Right lobe of liver (tissue), 6 donors: ENCODE measurements at places on chromosomes 16 and 17. TPM values are rescaled to one million over a fixed set of nuclear protein-coding genes. Genes with fewer than 3 reads are reported as not detected.

The PTRH2 gene
- 13.9 TPM for total RNA-seq

The HOXB9 gene
- not detected for total RNA-seq

The EVPLL gene
- total RNA-seq = 1.2 TPM

The DHRS7C gene
- total RNA-seq = not detected

The TBC1D3C gene
- not detected for total RNA-seq

The CHD9 gene
- total RNA-seq = 19.8 TPM

The CA10 gene
- not detected for total RNA-seq

The LITAFD gene
- not detected for total RNA-seq

The CPNE7 gene
- total RNA-seq = 1.1 TPM

The NKD1 gene
- total RNA-seq = 2.3 TPM

The DLX4 gene
- total RNA-seq = not detected

The POLR3K gene
- total RNA-seq = 5.3 TPM

The KRT39 gene
- not detected for total RNA-seq

- no peak for DNase-seq
Observed at GRCh38 chr16:31077592-31078396, 3.6 kb downstream of the ZNF646 start.

- no peak for DNase-seq
Observed at GRCh38 chr16:49610983-49611382, 237.4 kb downstream of the C16orf78 start.

DNA sequence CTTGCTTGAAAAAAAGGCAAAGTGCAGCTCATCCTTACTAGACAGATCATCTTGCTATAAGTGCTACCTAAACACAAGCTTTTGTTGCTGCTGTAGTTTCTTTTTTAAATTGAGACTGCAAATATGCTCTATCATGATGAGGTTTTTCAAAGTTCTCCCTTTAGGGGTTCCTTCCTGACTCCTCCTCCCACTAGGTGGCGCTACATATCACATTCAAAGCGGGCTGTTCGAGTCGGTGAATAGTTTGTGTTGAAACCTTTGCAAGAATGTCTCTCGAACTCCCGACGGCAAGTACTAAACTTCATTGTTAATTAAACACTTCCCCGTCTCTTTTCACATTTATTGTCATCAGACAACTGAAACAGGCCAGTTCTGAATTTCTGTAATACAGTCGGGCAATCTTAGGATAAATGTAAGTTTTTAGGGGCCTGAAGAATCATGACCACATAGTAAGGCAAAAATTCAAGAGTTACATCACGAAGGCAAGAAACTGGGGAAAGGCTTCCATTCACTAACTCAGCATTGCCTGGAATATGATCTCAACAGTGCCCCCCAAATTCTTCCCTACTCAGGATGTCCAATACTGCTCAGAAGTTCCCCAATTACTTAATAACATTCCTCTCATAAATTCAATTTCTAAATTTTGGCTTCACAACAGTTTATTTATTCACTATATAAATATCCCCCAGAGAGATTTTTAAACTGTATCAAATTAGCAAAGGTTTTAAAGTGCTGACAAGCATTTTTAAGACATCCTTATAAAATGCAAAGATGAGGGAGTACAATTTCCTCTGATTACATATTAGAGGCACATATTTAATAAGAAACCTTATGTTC, 6.7 kb downstream of the HS3ST3A1 start:
- peak; percentile 85 for DNase-seq

DNA sequence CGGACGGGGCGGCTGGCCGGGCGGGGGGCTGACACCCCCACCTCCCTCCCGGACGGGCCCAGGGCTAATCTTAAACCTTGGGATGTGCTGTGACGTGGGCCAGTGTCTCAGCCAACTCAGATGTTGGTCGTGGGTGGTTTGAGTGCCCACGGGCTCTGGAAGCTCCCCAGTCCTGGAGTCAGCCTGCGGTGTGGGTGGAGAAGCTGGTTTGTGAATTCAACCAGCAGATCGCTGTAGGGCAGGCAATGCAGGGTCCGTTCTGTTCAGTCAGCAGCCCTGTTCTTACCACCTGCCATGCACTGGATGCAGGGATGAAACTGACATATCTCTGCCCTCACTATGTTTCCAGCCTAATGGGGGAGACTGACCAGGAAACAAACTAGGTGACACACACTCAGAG, 8.0 kb upstream of the ZNF500 start:
- DNase-seq = no peak

DNA sequence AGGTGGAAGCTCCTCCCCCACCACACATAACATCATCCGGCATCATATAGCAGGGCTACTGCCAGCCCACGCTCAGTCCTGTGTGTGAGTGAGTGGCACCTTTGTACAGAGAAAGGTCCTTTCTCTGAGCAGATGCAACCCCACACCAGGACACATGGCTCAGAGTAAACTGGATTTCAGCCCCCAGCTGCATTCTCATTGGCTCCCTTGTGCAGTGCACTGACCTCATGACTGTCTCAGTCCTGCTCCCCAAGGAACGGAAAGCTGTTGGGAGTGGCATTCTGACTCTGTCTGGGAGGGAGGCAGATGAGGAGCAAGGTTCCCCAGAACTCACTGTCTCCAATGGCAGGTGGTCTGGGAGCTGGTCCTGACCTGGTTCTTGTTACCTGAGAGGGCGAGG, 244.1 kb downstream of the PHKB start:
- DNase-seq = no peak

DNA sequence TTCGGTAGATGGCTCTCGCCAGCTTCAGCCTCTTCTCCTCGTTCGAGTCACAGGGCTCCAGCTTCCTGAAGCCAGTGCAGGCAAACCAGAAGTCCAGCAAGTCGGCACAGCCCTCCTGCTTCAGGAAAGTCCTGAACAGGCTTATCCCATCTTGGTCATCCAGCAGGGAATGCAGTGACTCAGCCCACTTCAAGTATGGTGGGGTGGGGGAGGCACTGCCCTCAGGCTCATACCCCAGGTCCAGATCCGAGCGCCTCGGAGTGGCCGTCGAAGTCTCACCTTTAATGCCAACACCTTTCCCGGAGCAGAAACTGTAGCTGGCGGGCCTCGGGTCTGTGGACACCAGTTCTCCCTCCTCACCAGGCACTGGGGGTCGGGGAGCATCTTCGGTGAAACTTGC, 5.9 kb downstream of the AXIN1 start:
- no peak for DNase-seq

GRCh38 chr16:29808219-29808900, 2.0 kb downstream of the MAZ start:
- DNase-seq = peak; percentile 49

GRCh38 chr17:2782055-2782454, 14.2 kb upstream of the RAP1GAP2 start:
- no peak for DNase-seq

DNA sequence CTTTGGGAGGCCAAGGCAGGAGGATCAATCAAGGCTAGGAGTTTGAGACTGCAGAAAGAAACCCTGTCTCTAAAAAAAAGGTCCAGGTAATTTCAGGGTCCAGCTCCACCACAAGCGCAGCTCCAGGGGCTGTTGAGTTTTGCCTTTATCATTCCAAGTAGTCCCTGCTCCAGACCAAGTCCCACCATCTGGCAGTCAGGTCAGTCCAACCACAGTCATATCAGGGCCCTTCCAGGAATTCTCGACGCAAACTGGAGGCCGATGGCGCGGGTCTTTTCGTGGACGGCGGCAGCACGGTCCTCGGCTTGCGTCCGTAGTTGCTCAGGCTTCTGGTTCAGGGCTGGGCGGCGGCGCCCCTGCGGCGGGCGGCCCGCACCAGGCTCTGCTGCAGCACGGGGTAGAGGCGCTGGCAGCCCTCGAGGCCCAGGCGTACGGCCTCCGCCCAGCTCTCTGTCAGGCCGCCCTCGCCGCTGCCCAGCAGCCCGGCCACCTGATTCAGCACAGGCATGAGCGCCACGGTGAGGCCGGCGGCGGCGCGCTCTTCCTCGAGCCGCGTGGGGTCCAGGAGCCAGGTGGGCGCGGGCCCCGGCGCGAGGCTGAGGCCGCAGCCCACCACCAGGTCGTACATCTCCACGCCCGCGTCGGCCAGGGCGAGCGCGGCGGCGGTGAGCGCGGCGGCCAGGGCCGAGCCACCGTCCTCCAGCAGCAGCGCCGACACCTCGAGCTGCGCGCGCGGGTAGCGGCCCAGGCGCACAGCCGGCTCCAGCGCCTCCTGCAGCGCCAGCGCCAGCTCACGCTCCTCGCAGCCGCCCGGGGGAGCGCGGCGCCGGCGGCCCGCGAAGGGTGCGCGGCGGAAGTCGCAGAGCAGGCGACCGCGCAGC, 752 bp downstream of the EXOSC6 start:
- DNase-seq = peak; percentile 82

- no peak for DNase-seq
Observed at GRCh38 chr17:45814622-45815606, 29.8 kb upstream of the SPPL2C start.

GRCh38 chr17:77666462-77666861, 292.0 kb upstream of the TNRC6C start:
- DNase-seq = no peak

- DNase-seq = peak; percentile 24
Observed at GRCh38 chr17:62870552-62870971, 62.4 kb upstream of the MARCHF10 start.

- DNase-seq = peak; percentile 92
Observed at GRCh38 chr16:582614-583331, 7.1 kb upstream of the RAB40C start.

DNA sequence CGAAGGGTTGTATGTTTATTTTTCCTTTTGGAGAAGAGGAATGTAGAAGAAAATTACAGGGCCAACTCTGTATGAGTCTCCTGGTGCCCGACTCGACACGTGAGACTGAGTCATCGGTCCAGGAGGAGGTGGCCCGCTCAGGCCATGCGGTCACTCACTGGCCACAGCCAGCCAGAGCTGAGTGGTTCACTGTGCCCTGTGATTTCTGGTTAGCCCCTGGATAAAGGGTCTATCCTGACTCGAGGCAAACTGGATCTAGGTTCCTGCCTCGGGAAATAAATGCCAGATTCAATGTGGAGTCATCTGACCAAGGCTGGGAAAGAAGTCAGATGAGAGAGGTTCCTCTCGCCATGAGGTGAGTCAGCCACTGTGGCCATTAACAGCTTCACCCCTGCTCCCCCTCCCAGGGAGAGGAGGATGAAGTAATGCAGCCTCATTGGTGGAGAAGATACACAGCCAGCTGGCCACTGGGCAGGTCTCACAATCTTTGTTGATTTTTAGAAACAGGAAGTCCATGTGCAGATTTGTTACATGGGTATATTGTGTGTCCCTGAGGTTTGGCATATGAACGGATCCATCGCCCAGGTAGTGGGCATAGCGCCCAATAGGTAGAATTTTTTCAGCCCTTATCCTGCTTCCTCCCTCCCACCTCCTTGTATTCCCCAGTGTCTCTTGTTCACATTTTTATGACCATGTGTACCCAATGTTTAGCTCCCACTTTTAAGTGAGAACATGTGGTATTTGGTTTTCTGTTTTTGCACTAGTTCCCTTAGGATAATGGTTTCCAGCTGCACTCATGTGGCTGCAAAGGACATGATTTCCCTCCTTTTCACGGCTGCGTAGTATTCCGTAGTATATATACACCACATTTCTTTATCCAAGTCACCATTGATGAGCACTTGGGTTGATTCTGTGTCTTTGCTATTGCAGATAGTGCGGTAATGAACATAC, 21.7 kb upstream of the USP36 start:
- DNase-seq = no peak

DNA sequence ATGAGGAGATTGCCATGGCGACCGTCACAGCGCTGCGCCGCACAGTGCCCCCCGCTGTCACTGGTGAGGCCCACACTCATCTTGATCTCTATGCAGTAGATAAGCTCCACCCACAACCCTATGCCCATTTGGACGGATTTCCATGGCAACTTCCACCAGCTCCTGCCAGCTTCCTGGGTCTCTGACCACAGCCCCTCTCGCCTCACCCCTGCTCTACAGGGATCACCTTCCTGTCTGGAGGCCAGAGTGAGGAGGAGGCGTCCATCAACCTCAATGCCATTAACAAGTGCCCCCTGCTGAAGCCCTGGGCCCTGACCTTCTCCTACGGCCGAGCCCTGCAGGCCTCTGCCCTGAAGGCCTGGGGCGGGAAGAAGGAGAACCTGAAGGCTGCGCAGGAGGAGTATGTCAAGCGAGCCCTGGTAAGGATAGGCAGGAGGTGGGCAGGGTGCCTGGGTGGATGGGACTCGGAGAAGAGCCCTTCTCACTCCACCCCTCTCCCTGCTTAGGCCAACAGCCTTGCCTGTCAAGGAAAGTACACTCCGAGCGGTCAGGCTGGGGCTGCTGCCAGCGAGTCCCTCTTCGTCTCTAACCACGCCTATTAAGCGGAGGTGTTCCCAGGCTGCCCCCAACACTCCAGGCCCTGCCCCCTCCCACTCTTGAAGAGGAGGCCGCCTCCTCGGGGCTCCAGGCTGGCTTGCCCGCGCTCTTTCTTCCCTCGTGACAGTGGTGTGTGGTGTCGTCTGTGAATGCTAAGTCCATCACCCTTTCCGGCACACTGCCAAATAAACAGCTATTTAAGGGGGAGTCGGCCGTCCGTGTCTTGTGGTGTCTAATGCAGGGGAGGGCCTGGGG, 4.3 kb downstream of the ALDOA start:
- no peak for DNase-seq

GRCh38 chr17:45098869-45099616, 33.3 kb downstream of the PLCD3 start:
- peak; percentile 87 for DNase-seq

- no peak for DNase-seq
Observed at GRCh38 chr17:71378741-71379140, 742.1 kb upstream of the SOX9 start.

DNA sequence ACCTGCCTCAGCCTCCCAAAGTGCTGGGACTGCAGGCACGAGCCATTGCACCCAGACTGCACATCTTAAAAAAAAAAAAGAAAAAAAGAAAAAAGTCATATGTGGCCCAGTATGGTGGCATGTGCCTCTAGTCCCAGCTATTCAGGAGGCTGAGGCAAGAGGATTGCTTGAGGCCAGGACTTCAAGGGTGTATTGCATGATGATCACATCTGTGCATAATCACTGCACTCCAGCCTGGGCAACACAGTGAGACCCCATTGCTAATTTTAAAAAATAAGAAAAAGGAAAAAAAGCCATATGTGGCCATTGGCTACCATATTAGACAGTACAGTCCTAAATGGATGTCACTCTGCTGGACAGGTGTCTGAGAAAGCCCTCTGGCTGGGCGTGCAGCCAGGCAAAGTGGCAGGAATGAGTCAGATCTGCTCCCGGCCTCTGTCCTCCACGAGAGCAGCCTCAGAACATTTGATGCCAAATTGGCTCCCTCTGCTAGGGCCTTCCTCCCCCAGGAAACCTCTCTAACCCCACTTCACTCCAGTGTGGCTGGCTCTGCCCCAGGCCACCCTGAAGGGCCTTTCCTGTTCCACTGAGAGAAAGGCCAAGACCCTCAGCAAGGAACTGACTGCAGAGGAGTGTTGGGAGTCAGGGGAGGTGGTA, 14.7 kb downstream of the CA7 start:
- peak; percentile 59 for DNase-seq

DNA sequence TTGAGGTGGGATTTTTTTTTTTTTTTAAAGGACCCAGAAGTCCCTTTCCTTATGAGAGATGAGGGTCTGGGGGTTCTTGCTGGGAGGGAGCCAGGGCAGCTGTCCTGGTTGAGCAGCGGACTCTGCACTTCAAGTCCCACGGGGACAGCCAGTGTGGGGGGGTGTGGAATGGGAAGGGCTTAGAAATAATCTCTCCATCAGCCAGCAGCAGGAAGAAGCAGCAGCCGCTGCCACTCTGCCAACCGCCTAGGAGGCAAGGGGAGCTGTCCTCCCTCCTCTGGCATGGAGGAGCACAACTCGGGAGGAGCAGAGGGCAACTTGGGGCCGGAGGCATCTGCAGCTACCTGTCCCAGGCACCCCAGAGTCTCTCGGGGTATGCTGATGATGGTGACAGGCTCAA, at the start of gene KCNG4:
Gene KCNG4 (minus strand): TSS at position 104 of the 400 bp plus-strand sequence. CDS start 2,527 bp downstream, outside the sequence.
- DNase-seq = no peak
